ENCODE measurements at places on chromosomes 3 and 15.

DNA sequence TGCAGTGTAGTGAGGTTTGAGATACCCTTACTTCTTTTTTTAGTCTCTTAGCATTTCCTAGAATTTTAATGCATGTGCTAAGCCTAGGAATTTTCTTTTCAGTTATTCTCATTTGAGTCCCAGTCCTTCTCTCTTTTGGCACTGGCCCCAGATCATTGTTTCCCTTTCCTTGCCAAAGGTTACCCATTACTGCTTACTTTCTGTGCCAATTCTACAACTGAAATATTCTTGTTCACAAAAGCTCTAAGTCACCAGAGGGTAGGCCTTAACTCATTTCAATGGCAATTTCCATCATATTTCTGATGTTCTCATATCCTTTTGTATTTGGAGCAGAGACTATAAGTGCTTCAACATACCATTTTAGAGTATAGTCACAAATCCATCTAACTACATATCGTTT, 199.6 kb upstream of the CBLB start:
- DNase-seq, result no peak

DNA sequence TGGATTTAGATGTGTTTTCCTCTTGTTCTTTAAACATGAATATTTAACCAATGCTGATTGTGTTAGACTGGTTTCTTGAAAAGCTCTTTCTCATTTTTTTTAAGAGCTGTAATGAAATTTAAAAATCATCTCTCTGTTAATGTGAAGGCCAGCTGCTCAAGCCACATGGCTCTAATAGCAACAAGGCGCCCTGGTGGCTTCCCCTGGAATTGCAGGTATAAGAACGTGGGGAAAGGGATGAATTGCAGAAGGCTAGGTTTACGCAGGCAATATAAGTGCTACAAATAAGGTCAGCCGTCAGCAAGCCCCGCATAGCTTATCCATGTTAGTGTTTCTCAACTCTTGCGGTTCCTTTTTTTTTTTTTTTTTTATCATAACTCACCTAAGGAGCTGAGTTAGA, 108.5 kb downstream of the SAMMSON start:
- no peak for DNase-seq

DNA sequence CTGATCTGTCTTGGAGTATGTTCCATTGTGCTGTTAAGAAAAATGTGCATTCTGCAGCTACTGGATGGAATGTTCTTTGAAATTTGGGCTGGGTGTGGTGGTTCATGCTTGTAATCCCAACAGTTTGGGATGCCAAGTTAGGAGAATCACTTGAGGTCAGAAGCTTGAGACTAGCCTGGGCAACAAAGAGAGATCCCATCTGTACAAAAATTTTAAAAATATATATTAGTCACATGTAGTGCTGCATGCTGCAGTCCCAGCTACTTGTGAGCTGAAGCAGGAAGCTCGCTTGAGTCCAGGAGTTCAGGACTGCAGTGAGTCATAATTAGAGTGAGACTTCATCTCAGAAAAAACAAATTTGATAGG, 62.8 kb upstream of the PLSCR4 start:
- no peak for DNase-seq

DNA sequence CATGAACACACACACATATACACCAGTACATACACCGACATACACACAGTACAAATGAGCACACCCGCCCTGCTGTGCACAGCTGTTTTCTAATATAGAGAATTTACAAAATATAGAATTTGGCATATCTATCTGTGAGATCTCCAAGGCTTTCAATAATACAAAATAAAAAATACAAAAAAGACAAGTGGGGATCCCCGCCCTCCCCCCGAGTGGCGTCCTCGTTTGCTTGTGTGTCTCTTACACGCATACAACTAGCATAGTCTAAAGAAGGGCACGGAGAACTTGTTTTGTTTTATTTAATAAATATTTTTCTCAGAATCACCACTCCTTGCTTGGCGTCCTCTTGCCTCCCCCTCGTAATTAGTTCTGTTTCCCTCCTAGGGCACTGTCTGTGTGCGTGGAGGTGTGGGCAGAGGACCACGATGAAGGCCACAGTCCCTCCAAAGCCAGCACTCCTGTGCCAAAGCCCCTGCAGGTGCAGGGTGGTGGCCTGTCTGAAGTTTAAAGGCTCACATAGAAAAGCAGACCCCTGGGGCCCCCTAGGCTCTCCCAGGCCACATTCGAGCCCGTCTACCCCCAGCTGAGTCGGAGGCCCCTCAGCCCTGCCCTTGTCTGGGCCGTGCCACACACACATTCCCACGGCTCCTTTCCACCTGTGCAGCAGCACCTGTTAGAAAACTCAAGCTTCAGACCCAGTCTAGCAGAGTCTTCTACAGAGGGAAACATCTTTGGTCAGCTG, 82.1 kb downstream of the SEC22A start:
- DNase-seq, result no peak

DNA sequence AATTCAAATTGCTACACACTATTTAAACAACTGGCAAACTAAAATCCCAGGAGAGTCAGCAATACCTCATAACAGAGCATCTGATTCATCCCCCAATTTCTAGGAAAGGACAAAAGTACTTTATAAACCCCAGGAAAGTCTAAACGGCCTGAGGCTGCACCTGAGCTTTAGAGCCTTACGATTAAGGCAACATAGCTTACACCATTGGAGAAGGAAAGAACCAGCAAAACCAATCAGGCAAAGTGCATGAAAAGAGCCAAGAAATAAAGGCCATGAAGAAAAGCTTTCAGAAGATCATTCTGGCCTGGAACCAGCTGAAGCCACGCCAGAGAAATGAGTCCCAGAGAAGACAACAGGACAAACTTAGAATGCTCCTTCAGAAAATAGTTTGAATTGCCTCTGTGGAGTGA, 48.1 kb downstream of the PTPN9 start:
- DNase-seq, result no peak

DNA sequence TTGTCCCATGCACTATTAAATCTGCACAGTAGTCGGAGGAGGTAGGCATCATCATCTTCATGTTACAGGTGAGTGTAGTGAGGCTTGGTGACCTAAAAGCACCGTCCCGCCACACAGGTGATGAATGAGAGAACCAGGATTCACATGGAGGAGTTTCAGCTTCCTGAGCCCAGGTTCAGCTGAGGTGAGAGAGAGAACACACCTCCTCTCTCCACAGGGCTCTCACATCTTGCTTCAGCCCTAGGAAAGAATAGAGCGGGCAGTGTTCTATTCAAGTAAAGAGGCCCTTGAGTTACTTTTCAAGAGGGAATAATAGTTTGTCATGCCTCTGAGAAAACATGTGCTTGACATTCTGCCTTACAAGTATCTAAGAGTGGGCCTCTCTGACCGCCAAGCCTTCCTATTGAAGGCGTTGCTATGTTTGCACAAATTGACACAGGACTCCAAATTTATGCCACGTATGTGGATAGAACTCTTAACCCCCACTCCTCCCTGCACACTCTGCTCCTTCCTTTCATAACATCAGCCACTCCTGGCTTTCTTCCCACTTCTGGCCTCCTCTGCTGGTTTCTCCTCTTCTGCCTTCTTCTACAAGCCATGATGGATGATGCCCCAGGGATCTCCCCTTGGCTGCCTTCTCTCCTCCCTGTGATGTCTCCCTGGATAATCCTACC, 138.3 kb upstream of the ABHD17C start:
- no peak for DNase-seq

DNA sequence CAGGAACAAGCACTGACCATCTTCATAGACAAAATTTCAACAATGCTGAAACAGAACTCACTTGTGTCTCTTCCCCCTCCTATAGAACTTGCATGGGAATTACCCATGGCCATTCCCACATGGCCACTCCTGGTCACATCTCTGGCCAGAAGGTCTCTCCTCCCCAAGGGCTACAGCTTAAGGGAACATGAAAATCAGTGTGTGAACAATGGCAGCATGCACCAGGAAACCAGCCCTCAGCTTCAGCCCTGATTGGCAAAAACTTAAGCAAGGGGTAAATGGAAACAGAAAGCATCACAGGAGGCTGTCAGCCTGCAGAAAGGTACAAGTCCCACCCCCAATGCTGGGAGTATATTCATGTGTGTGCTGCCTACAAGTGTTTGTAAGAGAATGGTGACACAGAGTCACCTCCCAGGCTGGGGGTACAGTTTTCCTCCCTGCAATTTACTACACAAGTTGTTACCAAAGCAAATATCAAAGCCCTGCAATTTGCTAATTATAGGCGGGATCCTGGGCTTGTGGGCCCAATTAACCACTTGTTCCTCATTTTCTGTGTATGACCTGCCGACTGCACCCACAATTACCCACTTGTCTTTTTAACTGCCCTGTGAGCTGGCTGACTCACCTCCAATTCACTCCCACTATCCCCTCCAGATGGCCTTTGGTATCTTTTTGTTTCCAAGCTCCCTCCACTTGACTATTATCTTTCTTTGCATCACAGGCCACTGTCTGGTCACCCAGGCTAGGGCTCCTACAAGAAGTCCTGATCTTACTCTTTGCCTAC, 84.4 kb upstream of the HES1 start:
- DNase-seq, result no peak

DNA sequence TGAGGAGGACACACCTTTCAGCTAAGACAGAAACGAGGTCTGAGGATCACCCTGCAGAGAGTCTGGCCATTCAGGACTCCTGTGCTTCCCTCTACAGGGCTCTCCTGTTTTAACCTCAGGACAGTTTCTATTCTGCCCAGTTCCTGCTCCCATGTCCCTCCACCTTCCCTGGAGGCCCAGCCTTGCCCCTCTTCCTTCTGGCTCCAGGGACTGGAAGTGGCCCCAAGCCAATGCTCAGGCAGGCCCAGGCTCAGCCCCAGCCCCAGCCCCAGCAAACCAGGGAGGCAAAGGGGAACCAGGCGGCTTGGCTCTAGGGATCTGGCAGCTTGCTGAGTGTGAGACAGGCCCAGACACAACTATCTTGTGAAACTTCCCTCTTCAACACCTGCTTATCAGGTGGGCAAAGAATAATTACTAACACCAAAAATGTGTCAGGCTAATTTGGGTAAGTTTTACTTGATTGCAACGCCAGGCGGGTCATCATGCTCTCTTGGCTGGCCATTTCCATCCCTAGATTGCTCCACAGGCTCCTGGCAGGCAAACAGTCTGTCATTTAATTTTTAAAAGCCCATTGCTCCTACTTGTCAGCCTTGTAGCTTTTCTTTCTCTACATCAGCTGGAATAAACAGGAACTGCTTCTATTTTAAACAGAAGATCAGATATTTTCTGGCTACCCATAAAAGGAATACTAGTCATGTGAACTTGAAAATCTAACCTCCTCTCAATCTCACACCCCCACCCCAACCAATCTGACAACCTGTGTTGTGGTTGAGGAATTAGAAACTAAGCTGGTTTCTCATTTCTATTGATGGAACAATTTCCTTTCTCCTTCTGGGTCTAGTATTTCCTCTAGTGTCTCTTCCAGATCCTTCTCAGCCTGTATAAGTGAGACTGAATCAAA, 33.5 kb downstream of the UPK1B start:
- no peak for DNase-seq

- DNase-seq, result no peak
Measured at GRCh38 chr15:52021128-52021671, 2.2 kb downstream of the MAPK6 start.

GRCh38 chr3:118635711-118636110, 398.9 kb downstream of the IGSF11 start:
- no peak for DNase-seq

DNA sequence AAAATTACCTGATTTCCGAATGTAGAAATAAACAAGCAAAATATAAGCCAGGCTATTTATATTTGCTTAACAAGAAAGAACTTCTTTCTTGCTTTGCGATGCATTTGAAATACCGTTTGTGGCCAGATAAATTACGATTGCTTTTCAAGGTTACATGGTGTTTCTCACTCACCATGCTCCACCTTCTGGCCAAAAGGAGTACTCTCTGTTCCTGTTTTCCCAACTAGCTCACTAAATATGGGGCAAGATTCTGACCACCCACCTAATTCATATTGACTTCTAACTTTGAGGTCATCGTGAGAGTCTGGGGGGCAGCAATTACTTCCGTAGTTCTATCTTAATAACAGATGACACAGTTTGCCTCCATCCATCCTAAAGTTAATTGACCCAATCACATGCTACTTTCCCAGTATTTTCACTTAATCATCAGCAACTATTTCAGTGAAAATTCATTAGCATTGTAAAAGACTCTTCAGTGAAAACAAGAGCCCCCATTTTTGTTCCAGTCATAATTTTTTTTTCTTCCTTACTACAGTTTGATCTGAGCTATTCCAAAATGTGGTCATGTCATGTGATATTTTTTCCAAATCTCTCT, 25.9 kb downstream of the ACP3 start:
- DNase-seq, result peak; percentile 49

DNA sequence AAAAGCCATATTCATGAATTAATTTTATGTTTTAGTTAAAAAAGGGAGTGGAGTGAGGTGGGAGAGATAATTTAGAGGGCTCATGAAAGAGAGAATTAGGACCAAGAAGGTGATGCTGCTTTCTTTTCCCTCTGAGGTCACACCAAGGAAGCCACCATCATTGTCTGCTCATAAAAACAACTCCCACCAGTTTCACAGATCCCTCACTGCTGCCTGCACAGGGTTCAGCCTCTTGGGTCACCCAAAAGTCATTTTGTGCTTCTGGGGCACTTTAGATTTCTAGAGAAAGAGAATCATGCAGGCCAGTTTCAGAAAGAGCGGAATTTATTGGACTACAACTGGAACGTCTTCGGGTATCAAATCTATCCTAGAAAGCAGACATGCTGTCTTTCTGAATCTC, 241.4 kb upstream of the EOMES start:
- DNase-seq, result no peak

- no peak for DNase-seq
Measured at GRCh38 chr15:70427167-70428120, 329.7 kb upstream of the TLE3 start.

- DNase-seq, result no peak
Measured at GRCh38 chr15:30922480-30923311, 19.0 kb downstream of the FAN1 start.

DNA sequence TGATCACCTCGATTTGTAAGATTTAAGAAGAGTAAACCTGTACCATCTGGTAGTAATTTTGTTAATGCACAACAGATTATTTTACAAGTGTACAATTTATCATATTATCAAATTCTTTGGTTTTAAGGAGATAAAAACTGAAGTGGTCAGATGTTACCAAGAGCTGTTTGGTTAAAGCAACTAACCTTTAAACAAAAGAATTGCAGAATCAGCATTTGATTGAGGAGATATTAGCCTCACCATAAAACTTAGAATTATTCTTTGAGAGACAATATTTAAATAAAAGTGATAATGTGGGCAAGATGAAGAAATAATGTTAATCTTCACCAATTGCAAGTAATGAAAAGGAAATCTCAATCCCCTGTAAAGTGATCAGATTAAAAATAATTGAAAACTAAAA, 1034.9 kb downstream of the ROBO1 start:
- peak; percentile 86 for DNase-seq

DNA sequence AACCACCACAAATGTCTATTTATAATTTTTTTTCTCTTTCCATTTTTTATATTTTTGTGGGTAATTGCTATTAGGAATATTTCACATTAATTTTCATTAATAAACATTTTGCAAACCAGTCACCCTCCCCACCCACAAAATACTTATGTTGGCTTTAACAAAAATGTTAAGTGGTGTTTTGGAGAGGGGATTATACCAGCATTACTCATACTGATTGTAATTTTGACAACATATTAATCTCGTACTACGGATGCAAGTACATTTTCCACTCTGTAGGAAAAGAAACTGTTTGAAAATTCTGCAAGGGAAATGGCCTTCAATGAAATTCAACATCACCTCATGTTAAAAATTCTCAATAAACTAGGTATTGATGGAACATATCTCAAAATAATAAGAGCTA, 58.3 kb downstream of the BCHE start:
- peak; percentile 5 for DNase-seq

All from NCI-H524 treated with DMSO at 0.1 percent for 48 hours (cell line).